Activated T-cell treated with anti-CD3 and anti-CD28 coated beads for 48 hours (primary cell): ENCODE measurements at places on chromosomes 1 and 21.

GRCh38 chr1:67700220-67700619, 15.2 kb downstream of the GADD45A start:
- no peak for DNase-seq

GRCh38 chr1:56413671-56414199, 165.6 kb downstream of the PLPP3 start:
- DNase-seq: no peak

DNA sequence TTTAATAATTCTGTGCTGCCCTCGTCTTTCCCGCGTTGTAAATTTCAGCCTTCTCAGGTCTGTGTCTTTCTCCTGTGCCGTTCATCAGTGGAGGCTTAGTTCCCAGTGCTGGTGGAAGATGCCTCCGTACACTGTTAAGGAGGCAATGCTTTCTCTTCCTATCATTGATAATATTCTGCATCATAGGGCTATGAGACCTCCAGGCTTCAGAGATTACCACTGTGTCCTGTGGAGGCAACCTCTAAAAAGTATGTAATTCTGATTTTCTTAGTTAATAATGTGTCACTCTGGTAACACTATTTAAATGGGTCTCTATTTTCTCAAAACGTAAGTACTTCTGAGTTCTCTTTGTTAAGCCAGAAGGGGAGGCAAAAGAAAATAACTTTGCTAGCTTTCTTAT, 538.3 kb downstream of the SMYD3 start:
- no peak for DNase-seq

GRCh38 chr1:67942274-67942673, 108.2 kb downstream of the DIRAS3 start:
- DNase-seq: no peak

- DNase-seq: no peak
Measured at GRCh38 chr1:17119773-17120480, 676 bp upstream of the PADI2 start.

DNA sequence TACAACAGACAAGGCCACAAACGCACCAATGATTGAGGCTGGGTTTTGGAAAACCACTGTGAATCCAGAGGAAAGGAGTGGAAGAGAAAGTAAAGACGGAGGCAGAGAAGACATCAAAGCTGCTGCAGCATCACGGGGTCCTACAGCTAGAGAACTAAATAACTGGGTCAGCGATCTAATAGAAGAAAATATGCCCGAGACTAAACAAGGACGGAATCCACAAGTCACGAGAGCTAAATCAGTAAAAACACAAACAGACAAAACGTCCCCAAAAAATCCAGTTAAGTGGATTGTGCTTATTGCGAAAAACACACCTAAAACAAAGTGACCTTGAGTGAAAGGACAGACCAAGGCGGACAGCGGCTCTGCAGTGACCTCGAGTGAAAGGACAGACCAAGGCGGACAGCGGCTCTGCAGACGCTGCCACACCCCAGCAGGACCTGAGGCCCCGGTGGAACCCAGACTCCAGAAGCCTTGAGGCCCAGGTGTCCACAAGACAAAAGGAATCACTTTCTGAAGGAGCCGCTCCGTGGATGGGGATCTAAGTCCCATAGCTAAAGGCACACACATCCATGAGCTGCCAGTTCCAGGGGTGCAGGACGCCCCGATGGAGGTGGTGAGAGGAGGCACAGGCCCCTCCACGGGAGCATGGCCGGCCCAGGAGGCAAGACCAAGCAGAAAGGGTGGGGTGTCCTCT, 6.0 kb downstream of the FTCD start:
- no peak for DNase-seq

DNA sequence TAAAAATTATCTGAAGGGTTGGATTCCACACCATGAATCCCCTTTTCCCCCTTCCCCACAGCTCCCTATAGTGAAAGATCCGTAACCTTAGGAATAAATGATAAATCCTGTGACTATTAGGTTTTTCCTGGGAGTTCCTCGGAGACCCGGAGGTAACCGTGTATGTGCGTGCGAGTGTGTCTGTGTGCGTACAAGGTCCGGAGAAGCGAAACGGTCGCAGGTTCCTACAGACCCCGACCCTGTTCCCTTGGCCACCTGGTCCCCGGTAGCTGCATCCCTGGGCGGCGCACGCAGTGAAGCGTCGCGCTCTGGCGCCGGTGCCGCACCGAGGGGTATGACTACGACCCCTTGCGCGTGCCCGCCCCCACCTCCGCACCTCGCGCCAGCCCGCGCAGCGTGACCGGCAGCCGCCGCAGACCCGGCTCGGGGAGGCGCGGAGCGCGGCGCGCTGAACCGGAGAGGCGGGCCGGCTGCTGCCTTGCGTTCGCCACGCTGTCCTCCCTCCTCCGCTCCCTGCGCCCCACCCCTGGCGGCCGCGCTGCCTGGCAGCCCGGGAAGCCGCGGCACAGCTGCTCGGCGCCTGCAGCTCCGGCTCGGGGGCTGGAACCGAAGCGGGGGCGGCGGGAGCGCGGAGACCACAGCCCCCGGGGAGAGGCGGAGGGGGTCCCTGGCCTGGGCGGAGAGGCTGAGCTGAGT, at the start of gene AK5:
Gene AK5, plus strand, starts transcription at position 529 of the 696 bp plus-strand sequence. CDS start 295 bp downstream, outside the sequence.
- DNase-seq: peak; percentile 52

DNA sequence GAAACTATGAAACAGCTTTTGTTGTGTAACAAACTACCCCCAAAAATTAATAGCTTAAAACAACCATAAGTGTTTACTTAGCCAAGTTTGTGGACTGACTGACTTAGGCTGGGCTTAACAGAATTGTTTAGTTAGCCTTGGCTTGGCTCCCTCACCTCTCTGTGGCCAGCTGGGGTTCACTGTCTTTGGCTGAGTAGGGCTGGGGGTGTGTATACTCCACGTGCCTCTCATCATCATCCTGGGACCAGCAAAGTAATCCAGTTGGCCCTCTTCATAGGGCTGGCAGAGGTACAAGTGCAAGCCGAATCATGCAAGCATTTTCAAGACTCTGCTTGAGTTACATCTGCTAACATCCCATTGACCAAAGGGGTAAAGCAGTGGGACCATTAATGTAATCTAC, 252.3 kb downstream of the BRINP2 start:
- no peak for DNase-seq

DNA sequence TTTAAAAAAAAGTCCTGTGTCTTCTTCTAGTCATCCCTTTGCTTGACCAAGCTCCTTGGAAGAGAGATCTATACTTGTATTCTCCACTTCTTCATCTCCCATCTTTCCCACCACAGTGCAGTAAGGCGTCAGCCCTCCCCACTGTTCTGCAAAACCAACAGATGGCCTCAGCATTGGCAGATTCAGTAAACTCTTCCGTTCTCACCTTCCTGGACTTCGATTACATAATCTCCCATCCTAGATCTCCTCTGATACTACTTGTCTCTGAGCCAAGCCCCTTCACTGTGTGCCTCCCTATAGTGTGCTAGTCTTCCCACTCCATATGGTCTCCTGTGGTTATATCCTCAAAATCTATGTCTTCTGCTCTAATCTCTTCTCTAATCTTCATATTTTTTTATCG, 1.6 kb upstream of the COLGALT2 start:
- no peak for DNase-seq
